ENCODE measurements at places on chromosomes 7 and 10.

- no peak for DNase-seq
These were observed 137.0 kb upstream of the ADAM12 start for GRCh38 chr10:126525326-126525725.

DNA sequence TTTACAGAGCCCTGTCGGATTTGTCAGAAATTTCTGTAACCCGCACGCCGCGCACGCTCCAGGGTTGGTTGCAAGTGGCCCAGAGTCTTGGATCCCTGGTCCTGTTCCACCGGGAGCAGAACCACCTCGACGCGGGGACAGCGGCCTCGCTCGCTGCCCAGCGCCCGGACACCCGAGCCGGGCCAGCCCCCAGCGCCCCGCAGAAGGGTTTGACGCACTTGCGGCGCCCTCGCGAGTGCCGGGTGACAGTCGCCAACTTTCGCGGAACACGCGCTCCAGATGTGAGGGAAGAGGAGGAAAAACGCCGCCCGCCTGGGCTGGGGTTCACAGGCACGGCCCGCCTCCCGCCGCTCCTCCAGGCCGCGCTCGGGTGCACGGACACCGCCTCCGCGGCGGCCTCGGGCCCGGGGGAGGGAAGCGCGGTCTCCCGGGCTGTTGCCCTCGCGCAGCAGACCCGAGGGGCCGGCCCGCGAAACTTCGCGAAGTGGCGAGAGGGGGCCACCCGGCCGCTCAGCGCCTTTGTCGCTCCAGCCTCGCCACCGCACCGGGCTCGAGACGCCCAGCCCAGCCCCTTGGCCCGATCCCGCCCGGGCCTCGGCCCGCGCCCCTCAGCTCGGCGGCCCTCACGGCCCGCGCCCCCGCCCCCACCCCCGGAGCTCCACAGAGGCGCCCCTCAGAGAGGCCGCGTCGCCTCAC is 514 bp downstream of the RNF216 start:
- DNase-seq, result no peak

GRCh38 chr7:103686763-103687162 is 240.8 kb upstream of the SLC26A5 start:
- DNase-seq, result no peak

GRCh38 chr7:15755061-15755460 is 68.6 kb upstream of the MEOX2 start:
- no peak for DNase-seq

- DNase-seq, result no peak
These were observed 466.1 kb upstream of the FOXK1 start for GRCh38 chr7:4216016-4216415.

DNA sequence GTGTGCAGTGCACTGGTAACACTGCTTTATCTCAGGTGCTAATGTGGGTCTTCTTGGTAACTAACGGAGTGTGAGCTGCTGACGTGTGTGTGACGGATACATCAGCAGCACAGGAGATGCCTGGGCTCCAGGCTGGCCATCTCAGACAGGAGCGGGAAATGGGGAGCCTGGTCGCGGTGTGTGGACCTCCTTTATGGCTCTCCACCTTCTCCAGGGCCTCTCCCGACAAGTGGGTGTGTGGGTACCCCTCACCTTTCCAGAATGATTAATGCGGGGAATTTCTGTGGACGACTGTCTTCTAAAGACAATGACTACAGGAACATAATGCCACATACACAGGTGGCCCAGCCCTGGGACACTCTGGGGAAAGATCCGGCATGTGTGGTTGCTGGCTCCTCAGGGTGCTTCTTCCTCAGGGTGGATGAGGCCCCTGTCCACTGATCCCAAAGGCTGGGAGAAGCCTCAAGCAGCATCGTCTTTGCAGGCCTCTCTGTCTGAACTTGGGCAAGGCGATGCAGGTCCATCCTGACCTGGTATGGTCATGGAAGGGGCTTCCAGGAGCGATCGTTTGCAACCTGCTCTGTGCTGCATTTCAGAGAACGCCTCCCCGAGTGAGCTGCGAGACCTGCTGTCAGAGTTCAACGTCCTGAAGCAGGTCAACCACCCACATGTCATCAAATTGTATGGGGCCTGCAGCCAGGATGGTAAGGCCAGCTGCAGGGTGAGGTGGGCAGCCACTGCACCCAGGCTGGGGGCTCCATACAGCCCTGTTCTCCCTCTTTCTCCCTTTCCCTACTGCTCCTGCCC is 20.3 kb upstream of the CSGALNACT2 start:
- DNase-seq, result no peak

- DNase-seq, result no peak
These were observed 104.7 kb upstream of the DDC start for GRCh38 chr7:50669890-50670289.

DNA sequence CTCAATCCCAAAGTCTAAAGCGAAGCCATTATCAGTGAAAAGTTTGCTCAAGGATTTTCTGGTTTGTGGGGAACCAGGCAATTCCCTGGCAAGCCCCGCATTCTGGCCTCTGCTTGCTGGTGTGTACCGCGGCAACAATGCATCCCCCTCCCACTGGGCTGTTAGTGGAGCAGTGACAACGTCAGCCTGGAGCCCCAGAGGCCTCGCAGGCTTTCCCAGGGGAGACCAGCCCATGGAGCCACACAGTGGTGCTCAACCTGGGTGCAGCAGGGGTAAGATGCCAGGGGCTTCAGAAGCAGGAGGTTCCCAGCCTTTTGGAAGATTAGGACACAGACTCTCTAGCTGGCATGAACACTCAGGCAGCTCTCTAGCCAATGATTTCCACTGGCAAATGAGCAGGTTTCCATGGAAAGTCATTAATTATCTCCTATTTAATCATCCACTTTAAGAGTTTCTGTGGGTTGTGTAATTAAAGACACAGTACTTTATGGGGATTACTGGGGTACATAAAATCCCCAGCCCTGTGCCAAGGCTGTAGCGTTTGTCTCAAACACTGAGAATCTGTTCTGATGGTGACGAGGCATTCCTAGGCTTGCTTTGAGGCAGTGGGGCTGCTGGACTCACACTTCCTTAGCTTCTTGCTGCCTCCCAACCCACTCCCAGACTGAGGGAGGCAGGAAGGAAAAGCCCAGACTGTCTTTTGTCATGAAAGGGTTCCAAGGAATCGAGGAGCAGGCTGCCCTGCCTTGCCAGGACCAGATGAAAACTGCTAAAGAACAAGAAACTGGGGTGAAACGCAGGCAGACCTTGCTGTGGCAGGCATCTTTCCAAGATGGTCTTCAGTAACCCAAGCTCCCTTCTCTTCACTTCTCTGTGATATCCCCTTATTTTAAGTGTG is 411.9 kb upstream of the SHH start:
- no peak for DNase-seq

DNA sequence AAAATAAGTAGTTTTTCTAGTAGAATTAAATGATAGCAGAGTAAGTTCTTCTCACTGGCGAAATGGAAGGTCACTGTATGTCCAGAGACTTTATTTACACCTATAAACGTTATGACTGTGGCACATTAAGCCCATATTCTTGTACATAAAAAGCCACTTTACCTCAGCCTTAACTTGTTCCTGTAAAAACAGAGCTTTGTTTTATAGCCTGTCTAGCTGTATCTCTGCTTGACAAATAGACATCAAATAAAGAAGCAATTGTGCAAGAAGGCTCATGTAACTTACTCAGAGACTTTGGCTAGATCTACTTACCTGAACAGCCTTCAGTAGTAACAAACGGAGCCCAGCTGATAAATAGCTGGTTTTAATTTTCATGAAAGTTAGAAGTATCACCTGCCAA is 324.1 kb upstream of the BMPER start:
- no peak for DNase-seq

DNA sequence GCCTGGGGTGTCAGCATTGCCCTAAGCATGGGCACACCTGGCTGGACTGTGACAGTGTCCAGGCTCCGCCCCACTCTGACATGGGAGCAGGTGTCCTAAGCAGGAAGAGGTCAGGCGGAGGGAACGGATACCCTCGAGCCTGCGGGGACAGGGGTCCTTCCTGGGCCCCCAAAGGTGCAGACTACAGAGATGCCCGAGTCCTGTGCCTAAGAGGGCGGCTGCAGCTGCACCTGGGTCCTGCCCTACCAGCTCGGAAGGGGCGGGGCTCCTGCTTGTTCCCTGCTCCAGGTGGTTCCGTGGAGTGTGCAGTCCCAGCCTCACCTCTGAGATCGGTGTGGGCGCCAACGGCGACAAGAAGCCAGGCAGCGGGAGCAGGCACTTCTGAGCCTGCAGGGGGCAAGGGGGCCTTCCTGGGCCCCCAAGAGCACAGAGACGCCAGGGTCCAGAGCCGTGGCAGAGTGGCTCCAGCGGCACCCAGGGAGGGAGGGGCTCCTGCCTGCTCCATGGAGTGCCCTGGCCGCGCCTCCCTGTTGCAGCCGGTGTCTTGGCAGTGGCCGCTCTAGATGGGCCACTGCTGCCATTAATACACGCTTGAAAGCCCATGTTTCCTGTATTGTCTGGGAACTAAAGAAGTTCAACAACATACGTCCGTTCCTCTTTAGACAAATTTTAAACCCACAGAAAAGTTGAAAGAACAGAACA is 64.5 kb upstream of the CACNA2D1 start:
- DNase-seq, result no peak

DNA sequence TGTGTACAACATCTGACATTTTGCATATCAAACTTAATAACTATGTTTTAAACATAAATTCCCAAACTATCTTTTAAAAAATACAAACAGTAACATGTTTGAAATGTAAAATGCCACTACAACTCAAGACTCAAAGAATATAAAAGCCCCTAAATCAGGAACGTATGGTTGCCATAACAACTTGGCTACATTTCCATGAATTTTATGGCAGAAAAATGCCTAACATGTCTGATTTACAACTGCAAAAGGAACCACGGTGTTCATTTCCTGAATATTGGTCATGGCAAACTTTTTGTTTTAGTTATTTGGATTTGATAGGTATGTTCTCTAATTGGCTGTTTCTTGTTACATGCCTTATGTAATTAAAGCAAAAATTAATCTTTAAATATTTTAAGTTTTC is 2.0 kb downstream of the SOSTDC1 start:
- no peak for DNase-seq

GRCh38 chr7:138608275-138608674 is 92.9 kb downstream of the SVOPL start:
- DNase-seq, result no peak
